ENCODE measurements at places on chromosomes 16 and 17.

GRCh38 chr16:29825145-29826044 is 5.1 kb downstream of the MVP start:
- no peak for DNase-seq

DNA sequence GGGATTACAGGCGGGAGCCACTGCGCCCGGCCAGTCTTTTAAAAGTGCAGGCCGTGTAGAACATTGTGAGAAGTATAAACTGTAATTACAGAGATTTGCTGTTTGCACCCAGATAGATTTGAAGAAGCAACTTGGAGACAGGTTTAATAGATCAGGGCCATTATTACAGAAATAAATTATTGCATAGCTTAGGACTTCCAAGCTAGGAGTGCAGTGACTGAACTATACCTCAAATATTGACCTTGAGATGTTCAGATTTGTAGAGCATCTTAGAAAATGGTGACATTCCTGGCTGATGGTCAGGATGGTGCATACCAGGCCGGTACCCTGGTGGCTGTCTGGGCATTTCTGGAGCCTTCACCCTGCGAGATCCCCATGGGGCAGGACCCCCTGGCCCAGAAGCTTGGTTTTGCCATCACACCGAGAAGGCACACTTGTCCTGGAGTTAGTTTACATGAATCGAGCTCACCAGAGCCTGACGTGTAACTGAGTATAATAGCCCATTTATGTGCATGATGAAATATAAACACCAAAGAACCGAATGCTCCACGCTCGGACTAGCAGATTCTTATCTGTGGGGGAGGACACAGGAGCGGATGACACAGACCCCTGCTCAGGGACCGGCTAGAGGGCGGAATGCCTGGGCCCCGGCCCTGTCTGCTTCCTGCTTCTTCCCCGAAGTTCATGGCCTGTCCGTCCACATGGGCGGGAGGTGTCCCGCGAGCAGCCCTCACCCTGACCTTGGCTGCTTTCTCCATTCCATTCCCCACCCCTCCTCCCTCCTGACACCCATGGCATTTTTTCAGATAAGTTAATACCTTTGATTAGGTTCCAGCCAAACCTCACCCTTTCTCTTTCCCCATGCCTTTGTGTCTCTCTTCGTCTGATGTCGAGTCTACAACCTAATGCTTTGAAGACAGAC is 32.1 kb downstream of the CCDC40 start:
- DNase-seq: no peak

GRCh38 chr16:70659546-70659945 is 13.2 kb downstream of the IL34 start:
- DNase-seq: no peak

- no peak for DNase-seq
These were observed 3.6 kb downstream of the TP53I13 start for GRCh38 chr17:29571883-29572681.

DNA sequence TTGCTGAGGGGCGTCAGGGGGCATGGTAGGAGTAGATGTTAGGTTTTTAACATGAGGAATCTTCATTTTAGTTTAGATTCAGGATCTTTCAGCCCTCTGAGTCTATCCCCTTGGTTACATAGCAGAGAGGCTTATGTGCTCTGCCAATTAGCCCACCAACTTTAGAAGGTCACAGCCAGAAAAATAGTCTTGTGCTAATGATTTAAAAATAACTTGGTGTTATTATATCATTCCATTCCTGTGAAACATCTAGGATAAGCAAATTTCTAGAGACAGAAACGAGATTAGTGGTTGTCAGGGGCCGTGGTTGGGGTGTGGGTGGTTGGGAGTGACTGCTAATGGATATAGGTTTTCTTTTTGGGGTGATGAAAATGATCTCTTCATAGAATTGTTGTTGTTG is 183.7 kb downstream of the SNX29 start:
- DNase-seq: no peak

DNA sequence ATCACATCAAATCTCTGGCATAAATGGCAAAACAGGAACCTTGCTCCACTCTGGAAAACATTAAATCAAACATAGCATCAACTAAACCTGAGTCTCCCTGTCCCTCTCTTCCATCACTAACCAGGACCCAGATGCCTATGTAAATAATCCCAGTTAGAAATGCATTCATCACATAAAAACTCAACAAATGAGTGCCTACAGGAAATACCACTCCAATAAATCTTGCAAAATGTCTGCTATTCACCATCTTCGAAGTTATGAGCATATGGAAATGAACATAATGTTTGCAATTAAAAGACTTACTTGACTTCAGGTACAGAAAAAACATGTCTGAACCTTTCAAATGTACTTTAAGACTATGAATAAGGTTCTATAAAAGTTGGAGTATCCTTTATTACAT is 425.0 kb downstream of the CDH11 start:
- DNase-seq: no peak

DNA sequence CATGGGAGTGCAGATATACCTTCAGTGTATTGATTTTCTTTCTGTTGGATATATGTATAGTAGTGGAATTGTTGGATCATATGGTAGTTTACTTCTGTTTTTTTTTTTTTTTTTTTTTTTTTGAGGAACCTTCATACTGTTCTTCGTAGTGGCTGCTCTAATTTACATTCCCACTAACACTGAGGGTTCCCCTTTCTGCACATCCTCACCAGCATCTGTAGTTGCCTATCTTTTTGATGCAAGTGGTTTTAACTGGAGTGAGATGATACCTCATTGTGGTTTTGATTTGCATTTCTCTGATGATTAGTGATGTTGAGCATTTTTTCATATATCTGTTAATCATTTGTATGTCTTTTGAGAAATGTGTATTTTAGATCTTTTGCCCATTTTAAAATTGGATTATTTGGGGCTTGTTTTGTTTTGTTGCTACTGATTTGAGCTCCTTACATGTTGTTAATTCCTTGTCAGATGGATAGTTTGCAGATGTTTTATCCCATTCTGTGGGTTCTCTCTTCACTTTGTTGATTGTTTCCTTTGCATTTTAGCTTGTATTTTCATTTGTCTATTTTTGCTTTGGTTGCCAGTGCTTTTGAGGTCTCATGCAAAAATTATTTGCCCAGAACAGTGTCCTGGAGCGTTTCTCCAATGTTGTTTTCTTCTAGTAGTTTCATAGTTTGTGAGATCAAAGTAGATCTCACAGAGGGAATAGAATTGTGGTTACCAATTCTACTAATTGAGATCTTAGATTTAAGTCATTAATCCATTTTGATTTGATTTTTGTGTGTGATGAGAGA is 25.0 kb upstream of the BCAS3 start:
- DNase-seq: no peak

- DNase-seq: no peak
These were observed 44.1 kb downstream of the RAB11FIP4 start for GRCh38 chr17:31435581-31435980.

DNA sequence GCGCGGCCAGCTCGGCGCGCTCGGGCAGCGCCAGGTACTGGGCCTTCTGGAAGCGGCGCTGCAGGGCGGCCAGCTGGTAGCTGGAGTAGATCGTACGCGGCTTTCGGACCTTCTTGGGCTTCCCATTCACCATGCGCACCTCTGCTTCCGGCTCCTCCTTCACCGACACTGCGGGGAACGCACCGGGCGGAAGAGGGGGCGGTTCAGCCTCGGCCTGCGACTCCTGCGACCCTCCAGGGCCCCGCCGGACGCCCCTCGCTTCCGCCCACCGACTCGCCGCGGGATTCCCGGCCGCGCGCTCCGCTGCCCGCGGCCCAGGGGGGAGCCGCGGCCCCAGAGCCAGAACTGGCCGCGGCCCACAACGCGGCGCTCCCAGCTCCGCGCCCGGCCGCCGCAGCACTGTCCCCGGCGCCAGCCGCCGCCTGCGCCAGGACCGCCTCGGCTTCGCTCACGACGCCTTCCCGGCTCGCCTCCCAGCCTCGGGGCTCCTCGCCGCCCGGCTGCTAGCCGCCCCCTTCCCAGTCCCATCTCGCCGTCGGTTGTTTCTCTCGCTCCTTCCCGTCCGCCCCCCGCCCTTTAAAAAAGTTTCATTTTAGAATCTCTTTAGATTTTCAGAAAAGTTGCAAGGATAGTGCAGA is 1.5 kb downstream of the DLX3 start:
- DNase-seq: no peak

- DNase-seq: no peak
These were observed 646.6 kb downstream of the TOX3 start for GRCh38 chr16:51900221-51900780.

- DNase-seq: no peak
These were observed 9.3 kb downstream of the ANKS4B start for GRCh38 chr16:21242756-21243155.

- DNase-seq: no peak
These were observed 477.4 kb downstream of the SLC39A11 start for GRCh38 chr17:72614871-72615626.

DNA sequence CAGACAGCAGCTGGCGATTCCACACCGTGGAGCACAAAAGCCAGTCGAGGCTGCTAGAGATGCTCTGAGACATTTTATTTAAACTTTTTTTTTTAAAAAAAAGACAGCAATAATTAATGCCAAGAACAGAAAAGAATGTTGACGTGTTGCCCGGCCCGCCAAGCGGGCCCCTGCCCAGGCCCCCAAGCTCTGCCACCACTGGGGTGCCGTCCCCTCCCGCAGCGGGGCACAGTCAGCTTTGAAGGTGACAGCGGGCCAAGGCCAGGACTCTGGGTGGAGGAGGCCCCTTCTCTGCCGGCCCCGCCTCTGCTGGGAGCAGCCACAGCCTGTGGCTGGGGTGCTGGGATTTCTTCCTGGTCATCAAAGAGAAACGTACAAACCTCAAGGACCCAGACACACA is 9.8 kb downstream of the RNF166 start:
- DNase-seq: no peak

GRCh38 chr17:7587420-7588151 is 2.3 kb downstream of the SOX15 start:
- no peak for DNase-seq

DNA sequence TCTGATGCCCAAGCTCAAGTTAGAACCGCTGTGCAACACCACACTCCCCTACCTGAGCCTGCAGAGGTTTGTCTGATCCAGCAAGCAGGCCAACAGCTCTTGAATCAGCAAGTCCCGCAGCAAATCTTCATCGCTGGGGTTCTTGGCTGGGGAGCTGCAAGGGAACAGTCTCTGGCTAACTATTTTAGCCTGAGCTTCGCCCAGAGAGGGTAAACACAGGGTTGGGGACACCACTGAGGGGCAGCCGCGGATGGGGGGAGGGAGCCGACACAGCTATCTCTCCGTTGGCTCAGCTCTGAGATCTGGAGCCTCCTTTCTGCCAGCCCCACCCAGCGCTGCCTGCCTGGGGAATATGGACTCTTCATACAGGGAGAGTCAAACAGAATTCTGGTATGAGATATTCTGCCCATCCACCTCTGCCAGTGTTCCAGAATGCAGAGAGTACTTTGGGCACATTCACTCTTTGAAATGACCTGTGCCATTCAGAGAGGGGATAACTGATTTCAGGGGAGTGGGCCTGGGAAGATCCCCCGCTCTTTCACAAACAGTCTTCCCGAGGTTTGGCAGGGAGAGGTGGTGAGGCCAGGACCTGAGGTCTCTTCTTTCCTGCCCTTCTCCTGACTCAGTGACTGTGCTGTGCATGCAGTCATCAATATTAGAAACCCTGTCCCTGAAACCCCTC is 7.4 kb downstream of the GIP start:
- DNase-seq: no peak

DNA sequence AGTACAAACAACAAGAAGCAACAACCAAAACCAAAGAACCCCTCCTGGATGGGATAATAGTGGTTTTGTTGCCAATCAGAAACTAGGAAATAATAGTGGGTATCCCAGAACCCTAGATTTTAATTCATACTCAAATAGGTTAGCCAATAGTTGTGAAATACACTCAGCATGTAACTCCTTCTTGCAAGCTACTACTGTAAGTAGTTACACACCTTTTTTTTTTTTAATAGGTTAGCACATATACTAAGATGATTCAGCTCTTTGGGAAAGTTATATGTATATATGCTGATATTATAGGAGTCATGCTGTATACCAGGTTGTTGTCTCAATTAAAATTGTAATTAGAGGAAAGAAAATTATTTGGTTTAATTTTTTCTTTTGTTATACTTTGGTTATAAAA is 92.5 kb upstream of the HAS3 start:
- no peak for DNase-seq

- no peak for DNase-seq
These were observed 14.6 kb upstream of the PITPNA start for GRCh38 chr17:1577182-1577581.

GRCh38 chr17:81394377-81394920 is 808 bp upstream of the BAHCC1 start:
- DNase-seq: peak; percentile 69

- peak; percentile 78 for DNase-seq
These were observed at the start of gene METTL23 for GRCh38 chr17:76726776-76727718. Gene METTL23 (plus strand): TSS chr17:76726839. CDS start chr17:76729711, 2,872 bp downstream.

DNA sequence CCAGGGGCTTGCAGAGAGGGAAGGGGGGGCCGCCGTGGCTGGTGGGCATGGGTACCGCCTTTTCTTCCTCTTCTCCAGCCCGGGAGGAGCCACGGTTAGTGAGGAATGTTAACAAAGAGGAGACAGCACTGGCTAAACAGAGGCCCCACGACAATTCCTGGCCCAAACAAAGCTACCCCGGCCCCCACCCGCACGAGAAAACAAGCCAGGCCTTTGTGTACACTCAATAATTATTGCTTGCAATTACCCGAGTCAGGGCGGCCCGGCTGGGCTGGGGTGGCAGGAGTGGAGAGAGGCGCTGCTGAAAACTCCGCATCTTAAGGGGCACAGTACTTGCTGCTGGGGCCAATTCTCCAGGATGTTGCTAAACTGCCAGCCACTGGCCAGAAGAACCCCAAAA is 56.4 kb downstream of the IRX5 start:
- DNase-seq: no peak

GRCh38 chr16:51388516-51388951 is 237.5 kb upstream of the SALL1 start:
- no peak for DNase-seq

DNA sequence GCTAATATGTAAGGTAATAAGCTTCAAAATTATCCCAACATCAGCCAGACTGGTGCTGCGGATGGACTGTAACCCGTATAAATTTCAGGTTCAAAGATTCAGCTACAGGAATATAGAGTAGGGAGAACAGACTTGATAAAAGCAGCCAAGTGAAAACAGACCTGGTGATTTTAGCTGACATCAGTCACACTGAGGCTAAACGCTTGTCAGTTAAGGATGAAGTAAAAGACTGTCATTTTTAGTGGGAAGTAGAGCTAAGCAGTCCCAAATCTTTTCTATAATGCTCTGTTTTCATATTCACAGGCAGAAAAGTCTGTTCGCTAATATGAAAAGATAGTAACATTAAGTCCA is 35.4 kb downstream of the CMTM4 start:
- no peak for DNase-seq

- DNase-seq: no peak
These were observed 432.5 kb upstream of the ZFHX3 start for GRCh38 chr16:73480381-73480780.

All from NCI-H774 (cell line).